ENCODE measurements at places on chromosomes 16 and 17.

- DNase-seq: no peak
Measured at GRCh38 chr17:51676691-51677487, 416.5 kb downstream of the UTP18 start.

GRCh38 chr16:68229431-68230175 lies 6.3 kb downstream of the ESRP2 start:
- no peak for DNase-seq

GRCh38 chr16:68310774-68311511 lies at the start of the genes PRMT7 and SLC7A6OS:
PRMT7 (plus strand) TSS chr16:68311019; CDS start chr16:68315980, 4,961 bp downstream.
SLC7A6OS (minus strand) TSS chr16:68310946; CDS start chr16:68310926, 20 bp downstream.
- DNase-seq: peak; percentile 96

DNA sequence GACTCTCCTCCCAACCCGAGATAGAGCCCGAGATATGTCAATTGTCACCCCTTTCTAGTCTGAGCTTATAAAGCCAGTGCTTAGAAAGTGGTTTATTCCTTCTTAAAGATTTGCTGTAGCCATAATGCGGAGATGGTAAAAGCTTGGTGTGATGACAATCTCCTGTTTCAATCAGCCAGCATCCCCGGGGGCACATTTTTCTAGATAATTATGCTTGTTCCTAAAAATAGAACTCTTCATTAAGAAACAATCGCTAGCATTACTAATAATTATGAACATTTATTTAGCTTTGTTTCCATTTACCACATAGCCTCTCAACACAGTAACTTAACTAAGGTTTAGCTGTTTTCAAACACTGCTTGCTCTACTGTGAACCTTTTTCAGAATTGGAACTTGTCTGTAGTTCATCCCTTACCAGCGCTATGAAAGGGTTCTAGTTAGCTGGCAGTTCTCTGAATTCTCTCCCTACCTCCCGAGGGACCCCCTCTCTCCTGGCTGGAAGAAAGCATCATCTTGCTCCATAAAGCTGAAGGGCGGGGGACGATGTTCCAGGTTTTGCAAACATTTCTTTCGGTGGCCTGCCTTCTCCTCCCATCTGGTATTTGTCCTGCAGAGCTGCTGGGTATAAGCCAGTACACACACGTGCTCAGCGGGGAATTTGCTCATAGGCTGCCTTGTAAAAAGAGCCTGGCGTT lies 922 bp upstream of the MRPL58 start:
- DNase-seq: peak; percentile 75

DNA sequence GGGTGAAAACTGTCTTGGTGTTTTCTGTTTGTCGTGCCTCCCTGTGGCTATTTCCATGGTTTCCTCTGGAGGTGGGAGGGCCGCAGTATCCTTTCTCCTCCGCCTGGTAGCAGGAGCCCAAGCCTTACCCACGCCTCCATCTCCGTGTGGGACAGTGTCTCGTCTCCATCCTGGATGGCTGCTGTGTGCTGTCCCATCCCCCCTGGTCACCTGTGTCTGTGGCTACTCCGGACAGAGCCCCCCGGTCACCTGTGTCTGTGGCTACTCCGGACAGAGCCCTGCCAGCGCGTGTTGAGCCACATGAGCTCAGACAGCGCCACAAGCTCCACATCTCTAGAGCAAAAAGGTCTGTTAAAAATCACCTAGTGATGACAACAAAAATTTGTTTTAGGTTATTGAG lies 198.2 kb upstream of the CHMP6 start:
- DNase-seq: no peak

- DNase-seq: no peak
Measured at GRCh38 chr17:71948703-71949422, 172.0 kb upstream of the SOX9 start.

DNA sequence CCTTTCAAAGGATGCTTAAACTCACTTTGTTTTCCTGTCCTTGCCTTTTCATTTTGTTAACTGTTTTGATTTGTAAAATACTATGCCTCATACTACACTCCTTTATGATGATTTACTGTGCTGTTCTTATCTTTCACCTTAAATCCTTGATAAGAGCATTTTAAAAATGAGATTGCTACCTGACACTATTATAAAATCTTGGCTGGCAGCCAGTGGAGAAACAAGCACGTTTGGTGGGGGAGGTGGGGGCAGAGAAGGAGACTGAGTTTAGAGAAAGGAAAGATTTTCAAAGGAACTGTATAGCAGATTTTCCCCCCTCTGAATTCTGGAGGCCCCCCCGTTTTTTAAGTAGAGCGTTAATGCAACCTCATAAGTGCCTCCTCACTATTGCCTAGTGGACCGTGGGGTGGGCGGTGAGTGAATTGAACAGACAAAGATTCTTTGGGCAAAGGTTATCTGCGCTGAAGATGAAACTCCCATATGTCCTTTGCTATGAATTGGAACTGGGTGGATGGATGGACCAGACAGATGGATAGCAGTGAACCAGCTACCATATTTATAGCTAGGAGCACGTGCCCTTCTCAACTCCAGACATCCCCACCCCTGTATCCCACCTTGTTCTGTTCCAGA lies 200.2 kb downstream of the CCDC182 start:
- no peak for DNase-seq

- no peak for DNase-seq
Measured at GRCh38 chr17:80372922-80373570, 41.9 kb upstream of the ENDOV start.

GRCh38 chr17:81656835-81657234 lies 493 bp upstream of the PDE6G start:
- no peak for DNase-seq

DNA sequence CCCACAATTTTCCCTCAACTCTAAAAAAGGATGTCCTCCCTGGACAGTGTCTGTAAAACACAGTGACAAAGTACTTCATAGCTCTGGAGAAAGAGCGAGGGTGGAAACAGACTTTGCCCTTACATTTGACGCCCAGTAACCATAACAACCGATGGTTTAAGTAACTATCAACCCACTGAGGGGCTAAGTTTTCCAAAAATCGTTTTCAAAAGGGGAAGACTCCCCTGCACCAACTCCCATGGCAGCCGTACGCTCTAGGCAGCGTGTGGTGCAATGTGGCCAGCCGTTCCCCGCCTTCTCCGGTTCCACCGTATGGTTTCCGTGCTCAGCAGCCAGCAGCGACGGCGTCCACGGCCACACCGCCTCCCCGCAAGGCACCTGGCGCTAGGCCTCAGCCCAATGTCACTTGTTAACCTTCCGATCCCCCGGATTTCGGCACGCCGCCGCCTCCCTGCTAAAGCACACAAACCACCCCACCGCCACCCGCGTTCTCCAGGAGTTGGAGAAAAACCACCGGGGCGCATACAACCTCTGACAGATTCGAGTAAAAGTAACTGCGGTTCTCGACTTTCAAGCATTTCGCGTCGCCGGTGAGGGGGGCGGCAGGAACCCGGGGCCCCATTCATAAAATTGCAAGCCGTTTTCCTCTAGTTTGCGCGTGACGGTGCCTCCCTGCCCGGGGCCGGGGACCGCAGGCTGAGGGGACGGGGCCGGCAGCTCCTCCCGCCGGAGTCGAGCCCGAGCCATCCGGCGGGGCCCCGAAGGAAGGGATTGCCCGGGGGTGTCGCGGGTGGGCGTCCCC lies 661 bp downstream of the TEX2 start:
- peak; percentile 62 for DNase-seq

DNA sequence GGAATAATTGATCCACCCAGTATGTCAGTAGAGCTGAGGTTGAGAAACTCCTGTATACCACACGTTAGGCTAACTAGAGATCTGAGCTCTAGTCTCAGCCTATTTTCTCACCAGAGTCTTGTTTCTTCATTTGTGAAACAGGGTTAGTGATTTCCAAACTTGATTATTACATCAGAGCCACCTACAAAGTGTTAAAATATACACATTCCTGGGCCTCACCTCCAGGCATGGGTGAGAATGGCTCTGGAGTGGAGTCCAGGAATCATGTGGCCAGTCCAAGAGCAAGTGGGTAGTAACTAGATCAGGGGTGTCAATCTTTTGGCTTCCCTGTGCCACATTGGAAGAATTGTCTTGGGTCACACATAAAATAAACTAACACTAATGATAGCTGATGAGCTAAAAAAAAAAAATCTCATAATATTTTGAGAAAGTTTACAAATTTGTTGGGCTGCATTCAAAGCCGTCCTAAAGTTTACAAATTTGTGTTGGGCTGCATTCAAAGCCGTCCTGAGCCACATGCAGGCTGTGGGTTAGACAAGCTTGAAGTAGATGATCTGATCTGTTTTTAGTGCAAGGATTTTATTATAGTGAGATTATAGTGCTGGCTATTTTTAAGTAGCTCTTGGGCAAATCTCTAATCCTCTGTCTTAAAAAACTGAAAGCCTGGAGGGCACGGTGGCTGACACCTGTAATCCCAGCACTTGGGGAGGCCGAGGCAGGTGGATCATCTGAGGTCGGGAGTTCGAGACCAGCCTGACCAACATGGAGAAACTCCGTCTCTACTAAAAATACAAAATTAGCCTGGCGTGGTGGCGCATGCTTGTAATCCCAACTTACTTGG lies 20.4 kb downstream of the PRCD start:
- DNase-seq: no peak

GRCh38 chr16:22296225-22297113 lies 740 bp upstream of the POLR3E start:
- no peak for DNase-seq

- no peak for DNase-seq
Measured at GRCh38 chr17:56653877-56654276, 60.4 kb downstream of the NOG start.

DNA sequence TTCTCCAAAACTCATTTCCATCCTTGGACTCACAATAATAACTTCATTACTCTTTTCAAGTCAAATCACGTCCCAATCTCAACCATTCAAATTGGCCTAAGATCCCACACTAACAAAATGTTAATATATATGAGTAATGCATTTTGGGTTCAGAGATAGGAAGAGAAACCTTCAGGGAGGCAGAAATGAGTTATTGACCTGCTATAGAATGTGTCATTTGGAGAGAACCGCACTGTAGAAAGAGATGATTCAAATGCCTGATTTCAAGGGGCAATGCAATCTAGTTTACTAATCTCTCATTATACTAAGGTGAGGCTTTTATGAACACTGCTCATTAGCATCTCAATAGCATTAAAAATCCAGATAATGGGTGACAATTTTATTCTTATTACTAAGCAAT lies 1595.0 kb upstream of the GOT2 start:
- no peak for DNase-seq

Measured in colonic mucosa (tissue), 4 donors.